ENCODE measurements at places on chromosomes 12 and 14.
A peak's percentile ranks its signal among the peaks of the same experiment; 100 is the strongest.

GRCh38 chr12:31620311-31620710 is 29.4 kb upstream of the DENND5B start:
- DNase-seq = no peak

- DNase-seq = no peak
These were observed 38.1 kb upstream of the FAM181A start for GRCh38 chr14:93888995-93889394.

- no peak for DNase-seq
These were observed 4.2 kb downstream of the RHOF start for GRCh38 chr12:121789233-121789781.

DNA sequence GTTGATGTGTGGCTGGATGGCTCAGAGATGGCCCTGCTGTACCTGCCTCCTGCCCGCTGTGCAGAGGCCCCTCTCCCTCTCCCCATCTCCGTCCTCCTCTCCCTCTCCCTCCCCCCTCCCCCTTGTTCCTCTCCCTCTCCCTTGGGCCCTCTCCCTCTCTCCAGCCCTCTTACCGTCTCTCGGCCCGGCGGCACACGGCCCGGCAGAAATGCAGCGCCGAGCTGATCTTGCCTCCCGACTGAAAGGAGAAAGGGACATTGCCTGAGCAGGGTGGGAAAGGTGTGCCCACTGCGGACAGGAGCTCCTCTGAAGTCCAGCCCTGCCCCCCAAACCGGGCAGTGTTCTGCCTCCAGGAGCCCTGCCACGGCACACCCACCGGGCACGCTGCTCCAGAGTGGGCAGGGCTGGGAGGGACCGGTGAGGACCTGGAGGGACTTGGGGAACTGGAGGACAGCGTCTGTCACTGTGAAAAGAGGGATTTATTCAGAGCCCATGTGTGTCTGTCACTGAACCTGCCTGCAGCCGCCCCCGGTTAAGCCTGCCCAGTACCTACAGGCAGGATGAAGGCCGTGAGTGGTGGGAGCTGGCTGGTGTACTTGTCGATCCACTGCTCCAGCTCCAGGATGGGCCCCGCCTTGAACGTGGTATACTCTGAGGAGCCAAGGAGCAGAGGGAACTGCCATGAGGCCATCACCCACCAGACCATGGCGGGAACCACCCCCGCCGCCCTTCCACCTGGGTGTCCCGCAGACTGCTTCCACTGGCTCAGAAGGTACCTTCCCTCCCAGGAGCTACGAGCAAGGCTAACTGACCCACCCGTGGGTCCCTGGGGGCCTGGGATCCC is 12.2 kb downstream of the MMAB start:
- peak; percentile 68 for DNase-seq

GRCh38 chr12:68761442-68761812 is 15.5 kb downstream of the SLC35E3 start:
- DNase-seq = no peak

DNA sequence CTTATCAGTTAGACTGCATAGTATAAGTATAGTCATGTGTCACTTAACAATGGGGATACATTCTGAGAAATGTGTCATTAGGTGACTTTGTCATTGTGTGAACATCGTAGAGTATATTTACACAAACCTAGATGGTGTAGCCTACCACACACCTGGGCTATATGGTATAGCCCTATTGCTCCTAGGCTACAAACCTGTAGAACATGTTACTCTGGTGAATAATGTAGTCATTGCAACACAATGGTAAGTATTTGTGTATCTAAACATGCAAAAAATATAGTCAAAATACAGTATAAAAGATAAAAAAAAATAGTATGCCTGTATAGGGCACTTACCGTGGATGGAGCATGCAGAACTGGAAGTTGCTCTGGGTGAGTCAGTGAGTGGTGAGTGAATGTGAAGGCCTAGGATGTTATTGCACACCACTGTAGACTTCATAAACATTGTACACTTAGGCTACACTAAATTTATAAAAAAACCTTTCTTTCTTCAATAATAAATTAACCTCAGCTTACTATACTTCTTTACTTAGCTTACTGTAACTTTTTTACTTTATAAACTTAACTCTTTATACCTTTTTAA is 40.3 kb upstream of the ANKS1B start:
- DNase-seq = no peak

DNA sequence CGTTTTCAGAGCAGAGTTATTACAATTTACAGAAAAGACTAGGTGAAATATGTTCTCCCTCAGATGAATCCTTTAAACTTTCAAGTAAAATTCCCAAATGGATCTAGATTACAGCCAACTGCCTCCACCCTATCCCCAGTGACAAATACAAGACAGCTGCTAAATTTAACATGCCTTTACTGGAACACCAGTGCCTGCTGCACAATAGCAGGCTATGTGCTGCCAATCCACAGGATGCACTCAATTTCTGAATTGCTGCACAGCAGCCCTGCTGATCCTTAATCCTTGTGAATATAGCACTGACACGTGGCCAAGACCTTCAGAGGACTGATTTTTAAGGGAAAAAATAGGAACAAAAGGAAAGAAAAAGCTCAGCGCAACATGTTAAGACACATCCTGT is 128.9 kb downstream of the CCER1 start:
- DNase-seq = no peak

- no peak for DNase-seq
These were observed 2.1 kb downstream of the FBXO21 start for GRCh38 chr12:117188121-117188665.

DNA sequence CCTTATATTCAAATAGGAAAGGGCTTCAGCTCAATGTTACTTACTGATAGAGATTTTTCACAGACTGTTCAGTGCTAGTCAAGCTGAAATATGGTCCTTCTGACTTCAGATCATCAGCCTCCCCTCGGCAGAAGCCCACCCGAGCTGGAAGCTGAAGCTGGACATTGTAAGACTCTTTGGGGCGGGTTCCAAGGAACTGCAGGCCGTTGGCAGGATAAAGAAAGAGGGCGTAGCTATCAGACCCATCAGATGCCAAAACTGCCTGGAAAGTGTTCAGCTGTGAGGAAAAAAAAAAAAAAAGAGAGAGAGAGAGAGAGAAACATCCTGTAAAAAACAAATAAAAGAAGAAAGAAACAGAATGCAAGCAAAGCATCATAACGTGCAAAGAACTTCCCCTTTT is 8.8 kb downstream of the NID2 start:
- no peak for DNase-seq

DNA sequence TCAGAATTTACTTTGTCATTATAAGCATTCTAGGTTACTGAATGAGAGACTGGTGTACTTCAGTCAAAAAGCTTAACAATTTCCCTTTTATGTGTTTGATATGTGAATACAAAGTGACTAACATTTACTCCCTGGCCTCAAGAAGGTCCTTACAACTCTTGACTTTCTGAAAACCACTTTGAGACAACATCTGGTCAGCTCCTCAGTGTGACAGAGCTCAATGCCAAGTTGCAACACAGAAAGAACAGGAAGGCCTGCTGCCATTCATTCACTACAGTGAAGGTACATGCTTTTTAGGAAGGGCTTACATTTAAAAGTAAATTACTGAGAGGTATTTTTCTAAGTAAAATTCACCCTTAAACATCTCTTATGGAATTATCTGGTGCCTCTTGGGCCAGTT is 2.3 kb upstream of the NAA30 start:
- DNase-seq = peak; percentile 51

GRCh38 chr14:91291786-91292405 is 47.4 kb upstream of the GPR68 start:
- no peak for DNase-seq

GRCh38 chr12:126361804-126362203 is 1296.6 kb downstream of the AACS start:
- DNase-seq = no peak

DNA sequence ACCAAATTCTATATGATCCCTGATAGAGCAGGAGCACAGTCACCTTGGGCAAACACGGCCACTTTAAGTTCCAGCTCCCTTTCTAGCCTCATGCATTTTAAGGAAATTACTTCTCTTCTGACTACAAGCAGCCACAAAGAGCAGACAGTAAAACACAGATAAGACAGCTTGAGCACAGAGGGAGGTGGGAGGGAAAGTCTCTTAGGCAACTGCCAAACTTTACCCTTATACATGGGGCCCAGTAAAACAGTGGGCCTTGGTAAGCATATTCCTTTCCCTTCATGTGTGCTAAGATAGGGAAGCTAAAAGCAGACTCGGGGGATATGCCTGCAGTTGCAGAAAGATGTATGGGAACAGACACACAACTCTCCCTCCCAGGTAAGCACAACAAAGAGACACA is 235.9 kb downstream of the CPNE8 start:
- no peak for DNase-seq

DNA sequence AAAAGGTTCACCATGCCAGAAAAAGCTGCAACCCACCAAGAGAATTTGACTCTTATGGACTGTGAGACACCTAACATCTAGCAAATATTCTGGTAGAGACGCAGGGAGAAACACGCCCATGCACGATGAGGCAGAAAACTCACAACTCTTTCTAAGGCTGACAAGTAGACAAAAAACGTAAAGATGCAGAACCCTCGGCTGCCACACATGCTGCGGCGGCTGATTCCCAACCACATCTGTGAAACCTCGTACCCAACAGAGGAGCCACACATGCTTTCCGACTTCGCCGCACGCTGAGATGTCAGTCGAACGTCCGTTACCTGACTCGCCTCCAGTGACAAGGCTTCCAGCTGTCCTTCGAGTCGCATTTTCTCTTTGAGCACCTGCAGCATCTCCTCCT is 21.8 kb downstream of the GOLGA3 start:
- no peak for DNase-seq

GRCh38 chr14:64074961-64075612 is 219.1 kb downstream of the ESR2 start:
- no peak for DNase-seq

DNA sequence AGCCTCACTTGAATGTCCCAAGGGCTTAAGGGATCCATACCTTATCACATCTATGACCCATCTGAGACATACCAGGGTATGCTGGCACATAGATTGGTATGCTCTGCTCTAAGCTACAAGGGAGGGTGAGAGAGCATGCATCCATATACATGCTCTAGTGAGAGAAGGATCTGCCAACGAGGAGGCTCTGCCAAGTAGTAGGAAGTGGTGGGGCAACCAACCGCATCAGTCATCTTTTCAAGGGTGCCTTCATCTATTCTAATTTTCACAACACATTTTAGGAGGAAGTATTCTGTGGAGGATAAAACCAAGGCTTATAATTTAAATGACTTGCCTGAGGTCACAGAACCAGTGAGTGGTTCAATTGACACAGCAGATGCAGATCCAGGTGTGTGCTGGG is 6.6 kb upstream of the PPM1A start:
- DNase-seq = no peak

GRCh38 chr14:52307905-52308304 is 6.2 kb upstream of the PTGER2 start:
- DNase-seq = no peak

DNA sequence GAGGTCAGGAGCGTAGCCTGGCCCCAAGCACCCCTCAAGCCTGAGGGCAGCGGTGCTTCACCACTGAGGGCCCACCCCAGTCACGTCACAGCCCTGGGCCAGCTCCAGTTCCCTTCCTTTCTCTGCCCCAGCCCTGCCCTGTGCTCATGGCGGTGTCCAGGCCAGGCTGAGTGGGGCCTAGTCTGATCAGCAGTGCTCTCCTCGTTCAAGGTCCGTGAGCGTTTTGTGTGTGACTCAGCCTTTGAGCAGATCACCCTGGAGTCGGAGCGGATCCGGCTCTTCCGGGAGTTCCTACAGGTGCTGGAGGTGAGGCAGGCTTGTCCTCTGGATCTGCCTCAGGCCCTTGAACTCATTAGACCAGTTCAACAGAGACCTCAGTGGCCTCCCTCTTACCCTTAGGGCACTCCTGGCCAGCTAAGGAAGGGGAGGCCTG is 19.0 kb downstream of the PRPF40B start:
- DNase-seq = peak; percentile 47

GRCh38 chr12:12408265-12408690 is 51.4 kb downstream of the BORCS5 start:
- DNase-seq = no peak

DNA sequence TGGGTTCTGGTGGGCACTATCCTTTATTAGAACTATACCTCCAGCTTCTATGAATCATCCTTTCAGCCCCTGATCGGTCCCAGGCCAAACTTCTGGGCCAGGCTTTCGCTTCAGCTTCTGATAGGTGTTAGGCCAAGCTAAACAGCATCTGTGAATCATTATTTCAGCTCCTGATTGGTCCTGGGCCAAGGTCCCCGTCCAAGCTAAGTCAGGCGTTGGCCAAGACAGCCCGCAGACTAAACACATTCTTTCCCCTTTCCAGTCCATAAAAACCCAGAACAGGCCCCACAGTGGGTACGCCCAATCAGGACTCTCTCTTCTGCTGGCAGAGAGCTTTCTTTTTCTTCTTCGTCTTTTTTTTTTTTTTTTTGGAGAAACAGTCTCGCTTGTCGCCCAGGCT is 1808.9 kb upstream of the SEL1L start:
- DNase-seq = no peak

- no peak for DNase-seq
These were observed 430.2 kb upstream of the SEL1L start for GRCh38 chr14:81963846-81964245.

DNA sequence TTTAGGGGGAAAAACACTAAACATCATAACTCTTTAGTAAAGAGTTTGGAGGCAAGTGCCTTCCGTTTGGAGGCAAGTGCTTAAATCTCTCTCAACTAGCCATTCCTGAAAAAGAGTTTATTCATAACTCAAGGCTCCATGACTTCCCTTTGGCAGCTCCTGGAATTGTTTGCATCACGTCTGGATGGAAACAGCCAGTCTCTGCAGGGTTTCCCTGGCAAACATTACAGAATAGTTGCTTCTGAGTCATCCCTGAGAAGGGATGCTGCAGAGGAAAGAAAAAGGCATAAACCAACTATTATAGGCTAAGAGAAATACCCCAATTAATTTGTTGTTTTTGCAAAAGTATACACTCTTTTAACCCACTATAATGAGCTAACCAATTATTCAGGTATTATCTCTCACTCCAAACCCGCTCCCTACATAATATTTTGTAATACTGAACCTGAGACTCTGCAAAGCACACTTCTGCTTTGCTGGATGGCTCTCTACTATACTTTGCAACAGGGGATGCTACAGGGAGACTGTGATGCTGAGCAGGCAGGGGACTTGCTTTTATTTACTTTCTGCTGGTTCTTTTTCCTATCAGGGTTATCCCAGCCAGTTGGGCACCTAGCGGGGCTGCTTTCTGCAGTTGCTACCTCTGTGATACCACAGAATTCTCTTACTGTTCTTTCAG is 497.7 kb downstream of the FUT8 start:
- DNase-seq = no peak

Data from upper lobe of left lung (tissue), 6 donors.